Stimulated activated CD8-positive, alpha-beta memory T cell treated with anti-CD3 and anti-CD28 coated beads, Interleukin-4, amount 100 ng/mL, for 4 hours (primary cell): ENCODE measurements at places on chromosomes 1 and 21.

- no peak for DNase-seq
Measured at GRCh38 chr21:27143476-27143875, 176.6 kb upstream of the ADAMTS5 start.

DNA sequence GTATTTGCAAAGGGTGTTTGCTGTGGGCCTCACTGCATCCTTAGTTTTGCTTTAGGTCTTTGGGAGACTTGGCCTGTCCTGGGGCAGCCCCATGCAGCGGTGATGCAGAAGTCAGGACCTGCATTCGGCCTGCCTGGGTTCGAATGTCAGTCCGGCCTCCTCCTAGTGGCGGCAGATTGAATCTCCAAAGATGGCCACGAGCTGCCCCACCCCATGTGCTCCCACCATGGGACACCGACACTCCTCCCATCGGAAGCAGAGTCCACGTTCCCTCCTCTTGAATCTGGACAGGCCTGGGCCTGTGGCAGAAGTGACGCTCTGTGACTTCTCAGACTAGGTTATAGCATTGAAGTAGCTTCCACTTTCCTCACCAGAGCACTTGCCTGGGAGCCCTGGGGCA, 16.3 kb upstream of the NPPB start:
- no peak for DNase-seq

- DNase-seq: no peak
Measured at GRCh38 chr1:175009532-175009931, 9.8 kb downstream of the CACYBP start.

- no peak for DNase-seq
Measured at GRCh38 chr1:21921100-21921875, 15.8 kb downstream of the HSPG2 start.

DNA sequence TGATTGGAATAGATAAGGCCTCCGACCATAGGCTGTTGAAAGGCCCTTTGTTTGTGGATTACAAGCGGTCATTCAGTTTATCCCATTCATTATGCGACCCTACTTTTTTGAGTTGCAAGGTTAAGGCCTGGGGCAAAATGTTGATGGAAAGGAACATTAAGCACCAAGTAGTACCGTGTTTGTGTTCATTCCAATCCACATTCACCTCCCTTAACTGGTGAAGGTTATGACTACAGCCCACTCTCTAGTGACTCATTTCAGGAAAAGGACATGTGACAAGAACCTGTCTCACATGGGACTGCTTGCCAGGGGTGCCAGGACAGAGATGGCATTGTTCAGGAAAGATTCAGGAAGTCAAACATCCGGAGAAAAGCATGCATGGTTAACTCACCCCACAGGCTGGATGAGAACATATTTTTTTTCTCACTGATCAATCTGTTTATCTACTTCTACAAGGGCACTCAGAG, 81.6 kb downstream of the CD58 start:
- DNase-seq: no peak

DNA sequence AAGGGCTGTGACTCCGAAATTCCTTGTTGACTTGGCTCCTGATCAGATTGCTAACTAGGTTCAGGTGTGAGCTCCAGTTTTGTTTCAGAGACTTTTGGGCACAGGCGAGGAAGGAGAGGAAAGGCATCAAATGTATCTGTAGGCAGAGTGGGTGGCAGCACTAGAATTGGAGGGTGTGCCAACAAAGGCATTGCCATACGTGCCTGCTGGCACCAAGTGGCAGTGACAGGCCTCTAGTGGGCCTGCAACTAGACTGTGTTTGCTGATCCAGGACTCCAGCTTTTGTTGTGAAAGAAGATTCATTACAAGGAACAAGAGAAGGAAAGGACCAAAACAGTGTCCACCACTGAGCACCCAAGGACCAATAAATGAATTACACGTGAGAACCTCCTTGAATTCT, 79.5 kb downstream of the TM2D1 start:
- no peak for DNase-seq

GRCh38 chr1:83511146-83511726, 487.7 kb downstream of the TTLL7 start:
- DNase-seq: no peak

- DNase-seq: no peak
Measured at GRCh38 chr1:114448370-114449036, 62.5 kb downstream of the TRIM33 start.

DNA sequence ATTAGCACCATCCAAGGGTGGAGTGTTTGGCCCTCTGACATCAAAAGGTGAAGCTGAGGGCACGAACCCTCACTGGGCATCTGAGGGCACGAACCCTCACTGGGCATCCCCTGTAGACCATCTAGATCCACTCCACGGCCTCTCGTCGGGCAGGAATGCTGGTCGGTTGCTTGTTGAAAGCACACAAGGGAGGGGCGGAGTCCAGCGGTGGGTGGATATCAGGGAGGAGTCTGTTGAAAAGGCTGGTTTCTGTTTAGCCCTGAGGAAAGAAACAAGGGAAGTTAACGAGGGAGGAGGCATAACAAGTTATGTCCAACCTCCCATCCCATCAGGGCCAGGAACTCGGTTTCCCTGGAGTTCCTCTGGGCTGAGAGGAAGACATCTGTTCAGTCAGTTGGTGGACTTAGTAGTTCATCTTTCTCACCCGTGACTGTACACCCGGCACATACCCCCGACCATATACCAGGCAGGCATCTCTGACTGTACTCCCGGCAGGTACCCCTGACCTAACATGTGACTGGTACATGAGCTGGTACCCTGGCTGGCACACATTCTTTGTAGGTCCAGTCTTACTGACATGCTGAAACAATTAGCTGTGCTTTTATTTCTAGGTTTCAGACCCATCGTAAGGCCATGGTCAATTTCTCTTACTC, 32.1 kb upstream of the PDE9A start:
- no peak for DNase-seq

GRCh38 chr21:14962217-14962616, 102.6 kb downstream of the NRIP1 start:
- DNase-seq: no peak

DNA sequence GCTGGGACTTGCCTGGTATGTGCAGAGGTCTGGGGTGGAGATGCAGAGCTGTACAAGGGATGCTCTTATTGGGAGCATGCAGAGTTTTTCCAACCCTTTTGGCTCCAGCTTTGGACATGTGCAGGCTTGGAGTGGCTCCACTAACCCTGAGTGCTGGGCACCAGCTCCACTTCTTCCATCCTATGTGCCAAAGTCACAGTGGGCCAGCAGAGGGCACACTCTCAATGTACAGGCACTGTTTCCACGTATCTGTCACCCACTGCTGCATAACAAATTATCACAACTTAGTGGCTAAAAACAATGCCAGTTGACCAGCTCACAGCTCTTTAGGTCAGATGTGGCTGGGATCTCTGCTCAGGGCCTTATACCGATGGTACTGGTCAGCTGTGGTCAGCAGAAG, 631.8 kb downstream of the AJAP1 start:
- peak; percentile 6 for DNase-seq

- DNase-seq: no peak
Measured at GRCh38 chr1:51320967-51321923, 9.1 kb downstream of the TTC39A start.

DNA sequence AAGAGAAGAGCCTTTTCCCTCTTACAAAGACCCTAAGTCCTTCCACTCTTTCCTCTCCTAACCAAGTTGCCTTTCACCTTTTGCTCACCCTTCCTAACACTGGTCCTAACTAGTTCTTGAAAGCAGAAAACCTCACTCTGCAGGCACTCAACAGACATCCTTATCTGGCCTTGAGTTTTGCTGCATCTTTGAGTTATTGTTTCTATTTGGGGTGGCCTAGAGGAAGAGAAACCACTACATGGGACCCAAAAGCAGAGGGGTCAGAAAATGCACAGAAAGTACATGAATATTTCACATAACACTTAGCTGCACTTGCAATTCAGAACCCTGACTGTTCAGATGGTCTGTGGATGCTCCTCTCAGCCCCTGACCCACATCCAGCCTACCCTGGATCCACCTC, 178.3 kb upstream of the SYT6 start:
- DNase-seq: no peak

- no peak for DNase-seq
Measured at GRCh38 chr1:89466307-89466930, 58.2 kb upstream of the LRRC8B start.

GRCh38 chr1:112833806-112834205, 118.7 kb upstream of the PPM1J start:
- DNase-seq: no peak

- no peak for DNase-seq
Measured at GRCh38 chr1:78892260-78892840, 114.2 kb downstream of the ADGRL4 start.

DNA sequence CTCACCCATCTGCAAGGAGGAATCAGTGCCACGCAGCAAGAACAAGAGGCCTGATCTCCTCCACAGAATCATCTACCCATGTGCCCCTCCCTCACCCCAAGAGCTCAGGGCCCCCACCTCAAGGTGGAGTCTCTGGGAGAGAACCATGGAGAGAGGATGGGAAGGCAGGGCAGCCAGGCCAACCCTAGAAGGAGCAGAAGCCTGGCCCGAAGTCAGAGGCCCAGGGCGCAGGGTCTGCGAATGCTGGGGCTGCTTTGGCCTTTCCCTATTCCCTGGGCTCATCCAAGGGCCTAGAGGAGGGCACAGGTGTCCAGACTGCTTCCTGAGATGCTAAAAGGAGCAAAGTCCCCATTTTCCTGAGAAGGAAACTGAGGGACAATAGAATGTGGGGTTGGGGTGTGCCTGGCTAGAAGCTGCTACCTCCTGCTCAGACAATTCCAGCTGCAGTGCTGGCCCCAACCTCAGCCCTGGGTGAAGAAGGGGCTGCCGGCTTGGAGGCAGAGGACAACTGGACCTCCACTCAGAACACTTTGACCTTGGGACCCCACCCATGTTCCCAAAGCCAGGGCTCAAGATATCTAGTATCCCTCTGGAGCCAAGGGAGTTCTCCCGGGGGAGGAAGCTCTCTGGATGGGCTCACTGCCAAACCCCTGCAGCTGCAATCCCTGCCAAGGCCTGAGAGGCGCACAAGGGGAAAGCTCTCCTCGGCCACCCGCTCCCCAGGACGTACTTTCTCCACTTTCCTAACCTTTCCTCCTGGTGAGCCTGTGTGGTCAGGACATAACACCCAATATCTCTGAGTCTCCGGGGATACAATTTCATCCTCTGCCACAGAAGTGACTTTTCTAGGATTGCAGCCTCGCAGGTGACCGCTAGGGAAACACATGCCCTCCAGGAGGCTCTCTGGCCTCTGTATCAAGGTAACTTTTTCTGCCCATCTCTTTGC, 16.6 kb upstream of the LEMD1 start:
- no peak for DNase-seq

DNA sequence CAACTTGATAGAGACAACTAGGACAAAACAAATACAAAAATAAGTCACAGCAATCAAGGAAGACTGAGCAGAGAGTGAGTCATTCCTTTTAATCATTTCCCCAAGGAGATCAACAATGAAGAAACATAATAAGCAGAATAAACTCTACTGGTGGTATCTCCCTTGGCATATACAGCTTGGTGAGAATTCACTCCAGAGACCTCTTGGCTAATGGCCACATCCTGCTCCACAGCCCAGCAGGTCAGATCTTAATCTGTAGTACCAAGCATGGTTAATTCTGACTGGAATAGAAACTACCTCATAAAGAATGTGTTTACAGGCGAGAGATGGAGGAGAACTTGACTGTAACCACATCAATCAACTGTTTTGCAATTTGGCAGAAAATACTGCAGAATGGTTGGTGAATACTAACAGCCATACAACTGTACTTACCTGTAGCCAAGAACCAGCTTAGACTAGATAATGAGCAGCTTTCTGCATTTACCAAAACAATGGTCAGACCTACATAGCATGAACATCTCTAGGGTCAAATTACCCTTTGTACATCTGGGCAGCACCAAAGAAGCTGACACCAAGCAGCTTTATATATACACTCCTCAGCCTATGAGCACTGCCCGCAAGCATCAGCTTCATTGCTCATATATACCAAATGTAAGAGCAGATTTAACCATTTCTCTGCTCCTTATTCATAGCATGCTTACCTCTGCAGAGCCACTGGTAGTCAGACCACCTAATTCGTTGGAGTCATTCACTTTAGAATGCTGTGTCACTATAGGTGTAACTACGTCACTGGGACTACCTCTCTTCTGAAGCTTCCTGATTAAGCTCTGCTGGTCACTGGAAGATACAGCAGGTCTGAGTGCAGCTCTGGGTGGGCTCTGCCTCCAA, 51.0 kb downstream of the KIAA0319L start:
- DNase-seq: no peak

DNA sequence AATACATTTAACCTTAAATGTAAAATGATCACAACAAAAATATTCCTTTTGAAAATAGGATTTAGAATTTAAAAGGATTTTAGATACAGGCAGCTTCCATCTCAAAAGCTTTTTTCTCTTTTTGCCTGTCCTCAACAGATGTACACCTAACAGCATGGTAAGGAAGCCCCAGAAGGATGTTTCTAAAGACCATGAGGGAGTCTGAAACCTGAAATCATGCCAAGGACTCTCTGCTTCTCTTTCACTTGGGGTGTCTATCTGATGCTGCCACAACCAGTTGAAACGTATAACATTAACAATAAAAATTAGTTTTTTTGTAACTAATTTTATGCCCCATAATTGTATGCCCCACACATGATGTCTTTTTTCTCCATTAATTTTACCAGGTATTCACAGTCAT, 5.4 kb upstream of the ZNF281 start:
- no peak for DNase-seq

- no peak for DNase-seq
Measured at GRCh38 chr1:207018707-207019106, 13.8 kb downstream of the C1orf116 start.

- no peak for DNase-seq
Measured at GRCh38 chr1:6401673-6402072, 8.1 kb upstream of the ACOT7 start.

DNA sequence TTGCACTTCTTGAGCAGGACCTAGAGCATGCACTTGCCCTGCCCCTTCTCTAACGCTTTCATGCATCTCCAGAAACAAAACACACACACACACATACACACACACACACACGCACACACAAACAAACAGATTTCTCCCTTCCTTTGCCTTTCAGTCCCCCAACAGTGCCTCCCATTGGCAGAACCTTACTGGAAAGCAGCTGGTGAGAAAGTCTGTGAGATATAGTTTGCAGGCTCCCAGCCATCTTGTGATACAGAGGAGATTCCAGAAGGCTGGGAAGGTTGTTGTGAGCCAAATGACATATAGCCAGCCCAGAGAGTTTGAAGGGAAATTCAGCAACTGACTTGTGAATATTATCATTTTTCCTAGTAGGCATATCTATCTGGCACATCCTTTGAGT, 35.9 kb upstream of the ZRANB2 start:
- DNase-seq: no peak

- DNase-seq: no peak
Measured at GRCh38 chr21:15671188-15671587, 58.6 kb upstream of the USP25 start.

DNA sequence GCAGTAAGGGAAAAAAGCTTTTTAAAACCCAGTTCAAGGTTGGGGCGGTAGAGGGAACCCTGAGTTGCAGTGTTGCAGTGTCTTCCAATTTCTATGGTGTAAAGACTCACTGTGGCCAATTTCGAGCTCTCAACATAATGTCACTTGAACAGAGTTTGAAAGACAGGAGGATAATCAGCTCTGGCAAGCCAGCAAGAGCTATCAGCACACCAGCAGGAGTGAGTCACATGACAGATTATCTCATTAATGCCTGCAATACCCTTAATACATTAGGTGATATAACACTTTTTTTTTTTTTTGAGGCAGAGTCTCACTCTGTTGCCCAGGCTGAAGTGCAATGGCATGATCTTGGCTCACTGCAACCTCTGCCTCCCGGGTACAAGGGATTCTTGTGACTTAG, 22.8 kb downstream of the SLC9C2 start:
- DNase-seq: no peak

- DNase-seq: no peak
Measured at GRCh38 chr1:155175281-155175926, 1.8 kb downstream of the TRIM46 start.

GRCh38 chr1:204940591-204940990, 69.9 kb downstream of the NFASC start:
- no peak for DNase-seq
